ENCODE measurements at places on chromosomes 16 and 17. TPM values are rescaled to one million over a fixed set of nuclear protein-coding genes. Genes with fewer than 3 reads are reported as not detected.

DNA sequence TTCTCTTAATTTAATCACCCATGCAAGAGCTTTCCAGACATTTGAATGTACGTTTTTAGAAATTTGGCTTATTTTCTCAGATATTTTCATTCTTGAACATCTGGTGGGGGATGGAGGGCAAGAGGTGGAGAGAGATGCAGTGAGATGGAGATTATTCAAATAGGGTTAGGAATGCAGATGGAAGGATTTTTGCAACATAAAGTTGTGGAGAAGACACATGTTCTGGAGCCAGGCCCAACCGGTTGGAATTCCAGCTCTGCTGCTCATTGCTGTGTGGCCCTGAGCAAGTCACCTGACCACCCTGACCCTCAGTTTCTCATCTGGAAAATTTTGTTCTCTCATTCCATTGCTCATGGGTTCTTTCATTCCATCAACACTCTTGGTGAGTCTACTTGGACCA, 66.9 kb downstream of the IRX3 start:
- no peak for DNase-seq

The SLC5A10 gene
- total RNA-seq, result not detected

DNA sequence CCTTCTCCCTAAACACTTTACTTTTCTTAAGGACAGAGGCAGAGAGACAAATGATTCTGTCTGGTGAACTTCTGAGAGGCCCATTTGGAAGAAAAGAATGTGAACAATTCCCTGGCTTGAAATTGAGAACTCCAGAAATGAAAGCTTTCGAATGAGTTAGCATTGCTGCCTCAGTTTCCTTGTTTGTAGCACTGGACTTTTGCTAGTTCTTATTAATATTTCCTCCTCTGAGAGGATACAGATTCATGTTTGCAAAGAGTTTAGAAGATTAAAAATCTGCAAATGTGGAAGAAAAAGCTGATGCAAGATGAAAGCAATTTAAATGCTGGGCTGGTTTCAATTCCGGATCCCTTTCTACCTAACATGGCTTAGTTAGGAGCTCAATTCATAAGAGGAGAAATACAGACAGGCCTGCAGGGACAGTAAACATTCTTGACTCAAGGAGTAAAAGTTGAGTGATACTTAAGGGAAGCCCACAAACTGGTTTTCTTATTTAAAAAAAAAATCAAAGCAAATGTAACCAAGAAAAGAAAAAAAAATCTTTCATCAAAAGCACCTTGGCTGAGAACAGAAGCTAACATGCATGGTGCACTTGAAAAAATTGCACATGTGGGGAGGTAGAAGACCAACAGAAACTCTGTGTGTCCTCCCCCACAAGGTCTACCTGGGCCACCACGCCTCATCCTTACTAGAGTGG, 27.1 kb downstream of the HNF1B start:
- DNase-seq, result no peak

The P2RX5 gene
- total RNA-seq, result 0.77 TPM

DNA sequence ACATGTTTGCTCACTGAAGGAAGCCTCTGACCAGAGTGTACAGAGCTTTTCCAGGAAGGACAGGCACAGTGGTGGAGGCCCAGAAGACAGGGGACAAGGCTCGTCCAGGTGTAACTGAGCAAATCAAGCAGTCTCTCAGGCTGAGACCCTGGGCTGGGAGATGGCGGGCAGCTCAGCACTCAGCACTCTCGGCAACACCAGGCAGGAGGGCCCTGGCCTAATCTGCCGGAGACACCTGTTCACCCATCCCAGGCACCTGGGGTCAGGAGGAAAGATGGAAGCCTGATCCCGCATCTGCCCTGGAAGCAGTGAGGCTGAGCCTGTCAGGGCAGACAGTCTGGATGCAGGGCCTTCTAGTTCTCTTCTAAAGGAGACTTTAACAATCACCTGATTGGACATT, 4.8 kb downstream of the RASL10B start:
- DNase-seq, result no peak

DNA sequence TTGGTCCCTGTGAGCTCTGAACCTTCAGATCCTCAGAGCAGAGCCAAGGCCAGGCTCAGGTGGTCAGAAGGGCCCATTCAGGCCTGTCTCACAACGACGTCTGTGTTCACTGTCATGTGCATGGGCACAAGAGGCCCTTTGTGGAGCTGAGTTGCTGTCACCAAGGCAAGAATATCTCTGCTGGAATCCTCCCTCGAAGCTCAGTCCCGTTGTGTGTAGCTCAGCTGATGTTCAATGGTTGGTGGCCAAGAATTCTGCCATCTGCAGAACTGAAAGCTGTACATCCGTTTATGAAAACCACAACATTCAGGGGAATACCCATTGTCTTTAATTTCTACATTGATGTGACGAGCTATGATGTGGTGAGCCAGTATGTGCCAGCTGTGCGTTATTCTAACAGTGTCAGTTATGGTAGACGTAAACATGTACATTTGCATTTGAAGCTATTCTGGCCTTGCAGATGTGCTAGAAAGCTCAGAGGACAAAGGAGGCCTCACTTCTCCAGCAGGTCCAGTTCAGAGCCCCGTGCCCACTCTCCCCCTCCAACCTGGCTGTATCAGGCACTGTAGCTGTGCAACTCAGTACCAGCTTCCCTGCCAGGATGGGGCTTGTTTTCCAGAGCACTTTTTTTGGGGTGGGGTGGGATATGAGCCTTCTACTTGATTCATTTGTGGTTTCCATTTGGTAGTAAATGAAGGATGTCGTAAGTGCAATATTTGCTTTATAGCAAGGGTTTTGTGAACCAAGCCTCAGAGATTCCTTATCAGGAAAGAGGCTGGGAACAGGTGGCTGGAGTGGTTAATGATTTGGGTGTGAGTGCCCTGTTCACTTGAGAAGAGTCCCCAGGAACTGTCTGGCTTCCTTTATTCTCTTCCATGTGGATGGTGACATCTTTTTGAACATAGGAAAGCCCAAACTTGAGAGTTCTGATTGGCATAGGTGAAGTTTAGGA, 56.1 kb downstream of the B9D1 start:
- DNase-seq, result no peak

The ERAL1 gene
- 23.0 TPM for total RNA-seq

The CACNG5 gene
- not detected for total RNA-seq

The RAB34 gene
- total RNA-seq, result 5.3 TPM

Data from right lobe of liver (tissue), 6 donors.